ENCODE measurements at places on chromosomes 1 and 21.

GRCh38 chr1:10948463-10948775 is 64.0 kb upstream of the TARDBP start:
- DNase-seq = no peak

GRCh38 chr1:68120136-68120791 is 69.8 kb upstream of the DIRAS3 start:
- DNase-seq = no peak

GRCh38 chr1:37958690-37959089 is 11.8 kb upstream of the INPP5B start:
- DNase-seq = no peak

GRCh38 chr1:52669696-52670095 is 28.5 kb downstream of the COA7 start:
- no peak for DNase-seq

- no peak for DNase-seq
Observed at GRCh38 chr1:156806512-156807440, 9.9 kb downstream of the SH2D2A start.
